Diencephalon (tissue), 1 donor: ENCODE measurements at places on chromosomes 3 and 15. TPM values are rescaled to one million over a fixed set of nuclear protein-coding genes. Genes with fewer than 3 reads are reported as not detected.

The CPA3 gene
- 1.6 TPM for total RNA-seq

The SLC6A1 gene
- 154 TPM for total RNA-seq

The ECE2 gene
- 18.7 TPM for total RNA-seq

The UBA7 gene
- total RNA-seq, result 8.3 TPM

The CCR8 gene
- total RNA-seq, result not detected

The SKOR1 gene
- 0.69 TPM for total RNA-seq

The RAD51 gene
- total RNA-seq, result 1.8 TPM

The OR5K2 gene
- not detected for total RNA-seq

The ACTRT3 gene
- 9.2 TPM for total RNA-seq

The SEC11A gene
- 82.8 TPM for total RNA-seq

The SPINT1 gene
- total RNA-seq, result 6.9 TPM

The TERC gene
- 71.0 TPM for total RNA-seq

The DPPA4 gene
- total RNA-seq, result 2.1 TPM

The MASP1 gene
- total RNA-seq, result 24.2 TPM

The GRIP2 gene
- total RNA-seq, result 11.3 TPM

The TM4SF4 gene
- 0.92 TPM for total RNA-seq

The NEK11 gene
- total RNA-seq, result 44.1 TPM

The CILP gene
- 0.23 TPM for total RNA-seq

The REC114 gene
- total RNA-seq, result not detected

The LRRFIP2 gene
- 54.9 TPM for total RNA-seq

The NANOGP8 gene
- total RNA-seq, result 0.69 TPM

The PEX5L gene
- 36.2 TPM for total RNA-seq

The ALG1L2 gene
- not detected for total RNA-seq

The SIDT1 gene
- 19.6 TPM for total RNA-seq

The OR5H15 gene
- total RNA-seq, result not detected

The ACP3 gene
- total RNA-seq, result 1.2 TPM

The CMTM7 gene
- total RNA-seq, result 0.69 TPM

The GRAMD1C gene
- total RNA-seq, result 10.8 TPM
